ENCODE measurements at places on chromosomes 16 and 17. TPM values are rescaled to one million over a fixed set of nuclear protein-coding genes. Genes with fewer than 3 reads are reported as not detected.

The EPX gene
- not detected for total RNA-seq

The PDIA2 gene
- total RNA-seq, result 0.81 TPM

The TNFRSF12A gene
- total RNA-seq, result 65.4 TPM

The THOC6 gene
- total RNA-seq, result 18.6 TPM

The CD300E gene
- total RNA-seq, result not detected

The ABCA9 gene
- 11.9 TPM for total RNA-seq

The SEPTIN12 gene
- not detected for total RNA-seq

The SECTM1 gene
- total RNA-seq, result 4.5 TPM

The EVPLL gene
- total RNA-seq, result not detected

The KIF2B gene
- total RNA-seq, result 0.27 TPM

The HERPUD1 gene
- total RNA-seq, result 277 TPM

The RAD51D gene
- 7.8 TPM for total RNA-seq

The SNX20 gene
- total RNA-seq, result 1.2 TPM

The ANKRD40CL gene
- total RNA-seq, result not detected

The PRSS22 gene
- 1.2 TPM for total RNA-seq

The CDR2L gene
- total RNA-seq, result 2.6 TPM

The BAIAP3 gene
- total RNA-seq, result 0.67 TPM

The WRAP53 gene
- 8.0 TPM for total RNA-seq

The TRIM16 gene
- 89.3 TPM for total RNA-seq

The SPATA22 gene
- total RNA-seq, result not detected

The KRTAP2-2 gene
- total RNA-seq, result not detected

The RAPGEFL1 gene
- 4.0 TPM for total RNA-seq

The MPP2 gene
- total RNA-seq, result 9.0 TPM

The EEF2K gene
- 19.8 TPM for total RNA-seq

The ZACN gene
- not detected for total RNA-seq

The ADPRM gene
- 18.9 TPM for total RNA-seq

The GNGT2 gene
- 1.5 TPM for total RNA-seq

The ZNF319 gene
- total RNA-seq, result 13.9 TPM

The SPEM1 gene
- not detected for total RNA-seq

The KRT31 gene
- not detected for total RNA-seq

The LGALS9B gene
- not detected for total RNA-seq

The EPOP gene
- 0.20 TPM for total RNA-seq

The HEATR9 gene
- total RNA-seq, result not detected

The CDH13 gene
- total RNA-seq, result 14.8 TPM

The TNRC6A gene
- 45.8 TPM for total RNA-seq

The KRT12 gene
- total RNA-seq, result not detected
